ENCODE measurements at places on chromosomes 7 and 10.

- DNase-seq, result peak; percentile 37
These were observed 120.2 kb downstream of the CYP26A1 start for GRCh38 chr10:93193906-93194305.

- no peak for DNase-seq
These were observed 320.9 kb downstream of the PCLO start for GRCh38 chr7:82841828-82842227.

DNA sequence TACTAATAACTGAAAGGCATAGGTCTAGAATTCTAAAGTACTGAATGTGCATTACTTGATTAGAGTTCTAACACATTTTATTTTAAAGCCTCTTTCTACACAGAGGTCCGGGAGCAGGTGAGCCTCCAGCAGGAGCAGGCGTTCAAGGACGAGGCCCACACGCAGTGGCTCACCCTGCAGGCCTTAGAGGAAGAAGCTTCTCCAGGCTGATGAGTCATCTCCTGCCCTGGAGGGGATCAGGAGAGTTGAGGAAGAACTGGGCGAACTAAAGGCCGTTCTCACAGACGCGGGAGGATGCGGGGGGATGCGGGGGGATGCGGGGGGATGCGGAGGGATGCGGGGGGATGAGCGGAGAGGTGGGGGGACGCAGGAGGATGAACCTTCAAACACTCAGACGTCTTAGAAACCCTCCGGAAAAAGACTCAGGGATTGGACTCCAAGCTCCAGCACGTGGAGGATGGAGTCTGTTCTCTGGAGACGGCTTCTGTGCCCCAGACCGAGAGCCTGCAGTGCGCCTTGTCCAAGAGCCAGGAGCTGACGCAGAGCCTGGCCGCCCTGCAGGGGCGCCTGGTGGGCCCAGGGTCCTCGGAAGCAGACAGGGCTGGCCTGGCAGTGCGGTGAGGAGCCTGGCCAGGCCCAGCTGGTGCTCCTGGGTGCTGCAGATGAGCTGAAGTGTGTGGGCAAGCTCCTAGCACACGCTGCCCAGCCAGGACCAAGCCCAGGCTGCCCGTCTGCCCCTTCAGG is 433.7 kb upstream of the TPK1 start:
- no peak for DNase-seq

- peak; percentile 65 for DNase-seq
These were observed 6.2 kb upstream of the PIK3CG start for GRCh38 chr7:106858618-106859532.

GRCh38 chr10:119608316-119609155 is 11.8 kb upstream of the TIAL1 start:
- DNase-seq, result peak; percentile 39

DNA sequence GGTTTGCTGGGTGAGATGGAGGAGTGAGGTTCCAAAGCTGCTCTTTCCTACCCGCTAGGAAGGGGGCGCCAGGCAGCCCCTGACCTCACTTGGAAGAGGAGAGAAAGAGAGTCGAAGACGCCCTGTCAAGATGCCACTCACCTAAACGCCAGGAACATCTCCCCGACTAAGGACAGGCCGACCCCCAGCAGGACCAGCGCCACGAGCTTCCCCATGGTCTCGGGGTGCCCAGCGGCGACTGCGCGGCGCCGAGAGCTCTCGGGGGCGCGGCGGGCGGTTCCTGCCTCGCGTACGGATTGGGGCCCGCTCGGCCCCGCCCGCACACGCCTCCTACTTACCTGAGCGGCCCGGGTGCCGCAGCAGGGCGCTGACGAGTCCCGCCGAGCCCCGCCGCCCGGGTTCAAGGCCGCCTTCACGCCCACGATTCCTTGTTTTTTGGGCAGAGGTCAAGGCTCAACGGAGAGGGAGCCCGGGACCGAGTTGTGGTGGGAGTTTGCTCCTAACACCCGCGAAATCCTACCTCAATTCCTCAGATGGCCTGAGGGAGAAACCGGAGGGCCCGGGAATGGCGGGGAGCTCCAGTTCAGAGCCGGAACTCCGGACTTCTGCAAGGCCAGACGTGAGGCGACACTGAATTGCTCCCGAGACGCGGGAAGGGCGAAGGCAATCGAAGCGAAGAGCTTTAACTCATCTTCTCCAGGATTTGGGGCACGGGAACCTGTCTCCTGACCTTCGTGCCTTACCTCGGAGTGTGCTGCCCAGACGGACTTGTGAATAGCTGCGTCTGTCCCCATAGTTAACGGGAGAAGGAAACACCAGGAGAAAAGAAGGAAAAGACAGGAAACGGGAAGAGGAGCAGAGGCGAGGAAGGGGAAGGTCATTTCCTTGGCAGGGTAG is at the start of gene PON3:
PON3 (minus strand) TSS at position 240 of the 897 bp plus-strand sequence; CDS start at position 215, 25 bp downstream.
- DNase-seq, result peak; percentile 65

DNA sequence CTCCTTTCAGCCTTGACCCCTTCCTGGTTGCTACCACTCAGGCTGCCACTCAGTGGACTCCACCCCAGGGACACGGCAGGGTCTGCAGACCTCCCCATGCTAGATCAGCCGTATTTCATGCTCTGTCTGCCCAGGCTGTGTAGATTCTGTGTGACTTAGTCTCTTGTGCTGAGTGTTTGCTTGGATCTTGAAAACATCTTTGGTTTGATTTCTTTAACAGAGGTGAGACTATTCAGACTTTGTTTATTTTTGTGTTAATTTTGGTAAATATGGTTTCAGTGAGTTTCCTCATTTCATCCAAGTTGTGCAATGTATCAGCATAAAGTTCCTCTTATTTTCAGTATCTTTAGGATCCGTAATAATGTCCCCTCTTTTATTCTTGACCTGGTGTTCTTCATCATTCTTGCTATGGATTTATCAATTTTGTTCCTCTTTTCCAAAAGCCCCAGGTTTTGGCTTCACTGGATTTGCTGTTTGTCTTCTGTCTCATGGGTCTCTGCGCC is 21.2 kb upstream of the PWWP2B start:
- DNase-seq, result no peak

- no peak for DNase-seq
These were observed 345.2 kb upstream of the C7orf33 start for GRCh38 chr7:148245381-148245780.

DNA sequence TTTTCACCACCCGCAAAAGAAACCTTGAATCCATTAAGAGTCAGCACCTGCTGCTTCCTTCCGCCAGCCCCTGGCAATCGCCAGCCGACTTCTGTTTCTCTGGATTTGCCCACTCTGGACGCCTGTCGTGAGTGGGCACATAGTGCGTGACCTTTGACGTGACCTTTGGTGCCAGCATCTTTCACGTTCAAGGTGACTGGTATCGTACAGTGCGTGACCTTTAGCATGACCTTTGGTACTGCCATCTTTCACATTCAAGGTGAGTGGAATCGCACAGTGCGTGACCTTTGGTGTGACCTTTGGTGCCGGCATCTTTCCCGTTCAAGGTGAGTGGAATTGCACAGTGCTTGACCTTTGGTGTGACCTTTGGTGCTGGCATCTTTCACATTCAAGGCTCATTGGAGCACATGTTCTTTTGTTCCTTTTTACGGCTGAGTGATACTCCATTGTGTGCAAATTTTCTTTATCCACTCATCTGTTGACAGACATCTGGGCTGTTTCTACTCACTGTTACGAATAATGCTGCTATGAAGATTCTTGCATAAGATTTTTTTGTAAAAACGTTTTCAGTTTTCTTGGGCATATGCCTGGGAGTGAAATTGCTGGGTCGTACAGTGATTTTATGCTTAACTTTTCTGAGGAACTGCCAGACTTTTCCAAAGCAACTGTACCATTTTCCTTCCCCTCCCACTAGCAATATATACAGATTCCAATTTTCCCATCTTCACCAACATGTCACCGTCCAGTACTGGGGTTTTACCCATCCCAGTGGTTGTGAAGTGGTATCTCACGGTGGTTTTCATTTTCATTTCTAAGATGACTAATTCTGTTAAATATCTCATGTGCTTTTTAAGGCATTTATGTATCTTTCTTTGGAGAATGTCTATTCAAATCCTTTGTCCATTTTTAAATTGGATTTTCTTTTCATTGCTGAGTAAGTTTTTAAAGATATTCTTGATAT is 145.3 kb downstream of the DIP2C start:
- no peak for DNase-seq

- DNase-seq, result no peak
These were observed 276.3 kb downstream of the TFEC start for GRCh38 chr7:115754226-115754625.

DNA sequence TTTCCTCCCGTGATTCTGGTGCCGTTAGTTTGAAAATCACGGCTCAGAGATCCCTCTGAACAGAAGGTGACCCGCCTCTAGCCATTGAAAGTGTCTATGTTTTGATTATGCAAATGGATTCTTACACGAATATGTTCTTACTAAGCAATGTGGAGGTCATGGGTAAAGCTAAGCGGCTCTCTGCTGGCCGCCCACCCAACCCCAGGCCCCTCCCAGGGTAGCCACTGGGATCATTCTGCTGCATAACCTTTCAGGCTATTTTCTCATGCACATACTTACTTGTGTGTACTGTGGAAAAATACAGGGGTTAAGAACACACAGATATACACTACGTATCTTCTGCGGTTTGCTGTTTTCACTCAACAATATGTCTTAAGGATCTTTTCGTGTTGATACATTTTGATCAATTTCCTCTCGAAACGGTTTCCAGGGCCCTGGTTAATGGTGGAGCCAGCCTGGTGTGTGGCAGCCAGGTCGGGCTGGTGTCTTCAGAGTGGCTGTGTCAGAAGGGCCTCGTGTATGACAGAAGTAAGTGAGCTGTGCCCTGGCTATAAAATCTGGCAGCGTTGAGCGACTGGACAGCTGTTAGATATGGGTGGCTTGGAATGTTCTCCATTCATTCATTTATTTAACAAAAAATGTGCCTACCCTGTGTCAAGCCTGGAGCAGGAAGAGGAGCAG is 29.9 kb downstream of the ZNF783 start:
- no peak for DNase-seq

- peak; percentile 96 for DNase-seq
These were observed 401.9 kb downstream of the TNS3 start for GRCh38 chr7:47179812-47180515.

GRCh38 chr7:20021066-20021465 is 196.1 kb downstream of the MACC1 start:
- DNase-seq, result no peak

- DNase-seq, result no peak
These were observed 176.1 kb upstream of the KLF6 start for GRCh38 chr10:3961082-3961481.

DNA sequence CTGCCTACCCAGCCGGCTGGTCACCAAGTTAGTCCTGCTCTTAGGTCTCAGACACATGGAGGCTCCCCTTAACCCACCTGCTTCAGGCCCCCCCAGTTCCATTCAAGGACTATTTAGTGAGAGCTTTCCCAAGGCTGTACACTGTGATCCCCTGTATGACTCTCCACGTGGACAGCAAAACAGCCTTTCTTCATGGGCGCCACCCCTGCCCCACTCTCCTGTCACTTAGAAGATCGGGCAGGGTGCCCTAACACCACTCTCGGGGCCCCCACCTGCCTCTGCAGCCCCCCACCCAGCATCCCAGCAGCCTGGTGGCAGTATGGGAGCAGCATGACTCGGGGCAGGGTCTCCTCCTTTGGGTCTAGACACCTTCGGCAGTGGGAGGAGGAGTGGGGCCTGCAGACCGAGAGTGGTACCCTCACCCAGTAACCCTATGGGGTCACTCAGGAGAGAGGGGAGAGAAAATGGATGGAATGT is 116.6 kb downstream of the PTPN20 start:
- DNase-seq, result no peak

DNA sequence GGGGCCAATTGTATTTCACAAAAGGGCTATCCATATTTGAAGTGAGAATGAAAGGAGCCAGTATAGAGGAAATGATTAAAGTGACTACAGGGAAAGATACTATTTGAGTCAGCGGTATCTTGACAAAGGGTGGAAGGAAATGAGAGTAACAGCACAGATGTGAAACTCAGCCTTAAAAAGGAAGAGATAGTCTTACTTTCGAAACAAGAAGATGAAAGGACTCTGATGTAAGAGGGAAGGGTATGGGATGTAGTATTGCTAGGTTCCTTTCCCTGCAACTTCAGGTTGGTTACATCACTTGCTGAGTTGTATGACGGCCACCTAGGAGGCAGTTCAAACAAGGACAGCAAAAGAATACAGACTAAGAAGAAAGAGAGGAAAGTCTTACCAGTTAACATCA is 13.7 kb downstream of the CISD1 start:
- no peak for DNase-seq

DNA sequence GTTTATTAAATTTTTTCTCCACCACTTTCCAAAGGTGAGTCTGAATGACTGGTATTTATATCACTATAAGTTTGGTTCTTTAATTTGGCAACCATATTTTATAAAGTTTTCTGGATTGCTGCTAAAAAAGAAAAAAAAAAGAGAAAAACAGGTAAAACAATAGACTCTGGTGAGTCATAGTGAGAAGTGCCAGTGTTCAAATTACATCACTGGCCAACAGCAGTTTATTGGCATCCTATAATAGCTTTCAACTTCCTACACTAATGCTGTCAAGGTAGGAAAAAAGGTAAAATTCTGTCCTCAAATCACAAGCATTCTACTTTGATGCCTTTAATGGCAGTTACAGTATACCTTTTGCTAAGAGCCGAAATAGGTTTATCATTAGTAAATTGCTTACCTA is 808.8 kb downstream of the GRM8 start:
- no peak for DNase-seq

DNA sequence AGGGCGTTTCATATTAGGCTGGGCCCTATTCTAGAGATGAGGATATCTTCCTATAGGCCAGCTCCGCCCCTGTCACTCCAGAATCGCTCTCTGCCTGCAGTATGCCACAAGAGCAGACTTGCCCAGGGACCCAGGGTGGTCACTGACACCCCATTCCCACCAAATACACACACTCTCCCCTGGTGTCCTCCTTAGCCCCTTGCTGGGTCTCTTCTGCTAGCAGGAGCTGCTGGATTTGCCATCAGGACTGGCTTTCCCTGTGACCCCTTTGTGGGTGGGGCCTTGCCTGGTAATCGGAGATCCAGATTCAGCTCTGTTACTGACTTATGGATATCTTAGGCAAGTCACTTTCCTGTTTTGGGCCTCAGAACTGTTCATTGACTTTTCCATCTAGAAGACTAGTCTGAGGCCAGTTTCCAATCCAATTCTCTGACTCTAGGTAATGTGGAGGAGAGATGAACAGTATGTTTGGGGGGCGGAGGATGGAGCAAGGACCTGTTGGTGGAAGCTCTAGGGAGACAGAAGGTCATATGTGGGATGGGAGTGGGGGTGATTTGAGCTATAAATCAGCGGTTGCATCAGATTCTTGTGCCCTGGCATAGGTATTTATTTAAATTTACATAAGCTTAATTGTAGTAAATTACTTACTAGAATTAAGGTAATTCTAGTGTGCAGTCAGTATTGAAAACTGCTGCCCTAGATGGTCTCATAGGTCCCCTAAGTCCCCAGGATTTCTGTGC is 1.6 kb downstream of the TSPAN15 start:
- no peak for DNase-seq

- DNase-seq, result no peak
These were observed 27.0 kb upstream of the GLI3 start for GRCh38 chr7:42263971-42264370.

GRCh38 chr7:75963381-75963995 is 30.9 kb downstream of the TMEM120A start:
- no peak for DNase-seq

DNA sequence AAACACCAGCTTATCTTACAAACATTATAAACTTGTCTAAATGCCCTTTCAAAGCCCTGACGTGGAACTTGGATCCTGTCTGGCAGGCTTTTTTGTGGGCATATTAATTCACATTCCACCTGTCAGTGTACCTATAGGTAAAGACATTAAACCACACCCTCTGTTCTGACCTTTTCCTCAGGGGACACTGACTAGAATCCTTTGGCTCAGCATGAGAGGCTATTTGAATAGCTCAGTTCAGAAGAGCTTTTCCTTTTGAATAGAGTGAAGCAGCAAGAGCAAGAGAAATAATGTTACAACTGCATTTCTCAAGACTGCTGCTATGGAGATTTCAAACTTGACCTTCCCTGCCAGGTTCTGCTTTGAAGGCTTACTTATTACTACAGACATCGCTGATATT is 76.9 kb downstream of the CYP51A1 start:
- DNase-seq, result peak; percentile 25

Measured in NCI-H2171 treated with DMSO at 0.1 percent for 48 hours (cell line).